Fibroblast of gingiva (primary cell): ENCODE measurements at places on chromosomes 5 and 9.

DNA sequence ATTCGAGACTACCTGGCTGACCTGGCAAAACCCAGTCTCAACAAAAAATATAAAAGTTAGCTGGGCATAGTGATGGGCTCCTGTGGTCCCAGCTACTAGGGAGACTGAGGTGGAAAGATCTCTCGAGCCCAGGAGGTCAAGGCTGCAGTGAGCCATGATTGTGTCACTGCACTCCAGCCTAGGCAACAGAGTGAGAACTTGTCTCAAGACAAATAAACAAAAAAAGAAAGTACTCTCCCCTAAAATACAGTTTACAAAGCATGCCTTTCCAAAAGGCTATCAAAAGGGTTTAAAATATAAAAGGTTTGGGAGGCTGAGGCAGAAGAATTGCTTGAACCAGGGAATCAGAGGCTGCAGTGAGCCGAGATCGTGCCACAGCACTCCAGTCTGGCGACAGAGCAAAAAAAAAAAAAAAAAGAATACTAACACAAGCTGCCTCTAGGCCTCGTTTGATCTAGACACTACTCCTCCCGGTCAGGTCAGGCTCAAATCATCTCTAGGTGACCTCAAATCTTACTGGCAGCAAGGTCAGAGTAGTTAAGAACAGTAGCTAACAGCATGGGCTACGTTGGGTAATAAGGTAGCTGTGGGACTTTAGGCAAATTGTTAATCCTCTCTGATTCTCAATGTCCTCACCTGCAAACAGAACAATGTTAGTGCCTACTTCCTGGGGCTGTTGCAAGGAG, 9.3 kb downstream of the NAIF1 start:
- DNase-seq = no peak

DNA sequence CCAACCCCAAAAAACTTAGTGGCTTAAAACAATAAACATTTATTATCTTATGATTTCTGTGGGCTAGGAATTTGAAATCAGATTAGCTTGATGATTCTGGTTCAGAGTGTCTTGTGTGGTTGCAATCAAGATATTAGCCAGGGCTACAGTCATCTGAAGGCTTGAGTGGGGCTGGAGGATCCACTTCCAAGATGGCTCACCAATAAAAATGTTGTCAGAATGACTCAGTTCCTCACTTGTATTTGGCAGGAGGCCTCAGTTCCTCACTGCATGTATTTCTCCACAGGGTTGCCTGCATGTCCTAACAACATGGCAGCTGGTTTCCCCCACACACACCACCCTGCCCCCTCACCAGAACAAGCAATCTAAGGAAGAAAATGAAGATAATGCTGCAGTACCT, 98.2 kb upstream of the NIPBL start:
- DNase-seq = no peak

GRCh38 chr5:123460296-123460729, 37.1 kb upstream of the CEP120 start:
- no peak for DNase-seq

DNA sequence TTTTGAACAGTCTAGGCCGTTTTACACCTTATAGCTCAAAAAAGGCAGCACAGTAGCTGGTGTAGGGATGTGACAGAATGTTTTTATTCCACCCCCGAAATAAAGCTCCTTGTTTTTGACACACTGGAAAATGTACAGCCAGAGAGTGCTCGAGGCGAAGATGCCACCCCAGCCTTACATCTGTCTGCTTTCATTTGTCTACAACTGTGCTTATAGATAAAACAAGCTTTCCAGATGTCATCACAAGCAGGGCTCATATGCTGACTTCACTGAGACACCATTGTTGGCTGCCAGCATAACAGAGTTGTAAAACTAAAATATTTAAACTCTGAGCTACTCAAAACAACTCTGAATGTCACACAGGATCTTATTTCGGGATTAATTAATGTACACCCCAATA, 386.3 kb downstream of the BNC2 start:
- DNase-seq = no peak

DNA sequence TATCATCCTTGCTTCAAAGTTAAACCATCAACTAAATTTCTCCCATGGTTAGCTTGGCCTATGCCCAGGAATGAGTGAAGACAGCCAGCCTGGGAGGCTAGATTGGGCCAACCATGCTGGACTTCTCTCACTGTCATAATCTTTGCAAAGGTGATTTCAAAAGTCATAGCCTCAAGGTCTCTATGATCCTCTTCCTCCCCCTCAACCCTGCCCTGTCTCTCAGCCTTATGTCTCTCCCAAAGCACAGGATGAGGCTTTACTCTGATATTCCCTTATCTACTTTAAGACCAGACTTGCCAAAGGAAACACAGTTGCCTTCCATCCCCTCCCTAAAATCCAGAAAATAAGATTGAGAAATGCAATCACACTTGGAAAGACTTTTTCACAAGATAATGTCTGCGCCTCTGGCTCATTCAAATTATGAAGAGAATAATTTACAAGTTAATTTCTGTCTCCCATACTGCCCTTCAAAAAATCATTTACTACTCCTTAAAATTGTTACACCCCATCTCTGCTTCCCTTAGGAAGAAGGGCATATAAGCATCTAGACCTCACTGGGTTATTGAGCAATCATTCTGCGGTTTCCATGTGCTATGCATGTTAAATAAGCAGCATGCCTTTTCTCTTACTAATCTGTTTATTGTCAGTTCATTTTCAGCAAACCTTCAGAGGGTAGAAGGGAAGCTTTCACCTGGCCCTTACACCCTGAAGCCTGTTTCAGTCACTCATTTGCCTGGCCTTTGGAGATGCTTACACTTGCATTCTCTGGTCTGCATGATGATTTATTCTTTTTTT, 113.8 kb upstream of the ANKRD55 start:
- DNase-seq = peak; percentile 84

DNA sequence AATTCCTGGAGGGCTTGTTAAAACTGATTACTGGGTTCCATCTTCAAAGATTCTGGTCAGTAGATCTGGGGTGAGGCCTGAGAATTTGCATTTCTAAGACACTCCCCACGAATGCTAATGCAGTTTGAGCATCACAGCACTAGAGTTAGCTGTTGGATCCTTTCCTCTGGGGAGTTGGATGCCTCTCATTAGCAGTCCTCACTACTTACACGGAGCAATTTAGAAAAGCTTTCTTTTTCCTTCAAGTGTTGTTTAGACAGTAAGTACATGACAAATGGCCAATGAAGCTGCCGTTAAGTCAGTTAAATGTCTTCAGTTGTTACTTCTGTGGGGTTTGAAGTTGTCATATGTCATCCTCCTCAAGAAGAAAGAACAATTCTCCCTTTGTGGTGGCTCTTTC, 74.9 kb upstream of the HMHB1 start:
- no peak for DNase-seq

- DNase-seq = no peak
These were observed 75.9 kb downstream of the DAP start for GRCh38 chr5:10685115-10685521.

- DNase-seq = peak; percentile 63
These were observed 597 bp upstream of the TMEM250 start for GRCh38 chr9:136119061-136119882.

DNA sequence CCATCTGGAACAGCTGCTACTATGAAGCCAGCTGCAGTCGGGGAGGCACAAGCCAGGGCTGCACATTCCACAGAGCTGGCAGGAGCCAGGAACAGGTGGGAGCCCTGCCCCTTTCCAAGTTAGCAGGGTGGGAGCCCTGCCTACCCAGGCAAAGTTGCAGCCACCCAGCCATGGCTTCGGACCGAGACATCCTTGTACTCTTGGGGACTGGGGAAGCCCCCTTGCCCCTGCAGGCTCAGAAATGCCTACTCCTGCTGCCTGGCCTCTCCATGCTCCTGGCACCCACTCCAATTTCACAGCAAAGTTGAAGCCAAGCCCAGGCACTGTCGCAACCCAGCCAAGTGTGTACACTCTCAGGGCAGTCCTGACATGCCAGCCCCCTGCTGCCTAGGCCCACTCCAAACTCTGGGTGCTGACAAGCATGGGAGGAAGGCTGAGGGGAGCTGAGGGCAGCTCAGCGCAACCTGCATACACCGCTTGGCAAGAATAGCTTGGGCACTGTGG, 165.1 kb downstream of the RNF180 start:
- no peak for DNase-seq

DNA sequence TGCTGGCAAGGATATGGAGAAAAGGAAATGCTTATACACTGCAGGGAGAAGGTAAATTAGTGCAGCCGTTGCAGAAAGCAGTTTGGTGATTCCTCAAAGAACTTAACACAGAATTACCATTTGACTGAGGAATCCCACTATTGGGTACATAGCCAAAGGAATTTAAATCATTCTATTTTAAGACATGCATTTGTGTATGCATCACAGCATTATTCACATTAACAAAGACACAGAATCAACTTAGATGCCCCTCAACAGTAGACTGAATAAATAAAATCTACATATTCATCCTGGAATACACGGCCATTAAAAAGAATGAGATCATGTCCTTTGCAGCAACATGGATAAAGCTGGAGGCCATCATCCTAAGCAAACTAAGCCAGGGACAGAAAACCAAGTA, 510.1 kb upstream of the CDH9 start:
- DNase-seq = no peak

DNA sequence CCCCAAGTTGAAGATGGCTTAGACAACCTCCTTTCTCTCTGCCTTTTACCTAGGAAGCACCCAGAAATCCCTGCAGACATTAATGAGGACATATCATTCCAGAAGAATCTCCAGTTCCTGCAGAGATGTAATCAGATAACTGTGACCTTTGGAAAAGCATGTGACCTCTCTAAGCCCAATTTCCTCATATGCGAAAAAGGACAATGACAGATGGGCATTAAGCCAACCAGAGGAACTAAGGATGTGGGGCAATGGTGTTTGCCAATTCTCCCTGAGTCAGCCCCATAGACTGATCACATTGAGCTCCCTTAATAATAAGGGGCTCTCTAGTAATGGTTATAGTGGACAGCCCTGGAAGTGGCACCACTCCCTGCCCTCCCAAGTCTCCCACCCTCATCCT, 10.1 kb upstream of the FOXI1 start:
- DNase-seq = peak; percentile 2
